ENCODE measurements at places on chromosomes 3 and 15. TPM values are rescaled to one million over a fixed set of nuclear protein-coding genes. Genes with fewer than 3 reads are reported as not detected.

ENTPD3 gene
- not detected for total RNA-seq

LSM3 gene
- total RNA-seq = 9.4 TPM

GOLGA8T gene
- total RNA-seq = 1.1 TPM

MORF4L1 gene
- total RNA-seq = 405 TPM

ST8SIA2 gene
- not detected for total RNA-seq

MUSTN1 gene
- total RNA-seq = 1.3 TPM

GRK7 gene
- 0.13 TPM for total RNA-seq

EPHA3 gene
- not detected for total RNA-seq

RASGRP1 gene
- total RNA-seq = 182 TPM

CLASP2 gene
- total RNA-seq = 70.5 TPM

HRG gene
- not detected for total RNA-seq

CPNE4 gene
- total RNA-seq = not detected

SEMA3G gene
- total RNA-seq = 0.10 TPM

MCTP2 gene
- 17.8 TPM for total RNA-seq

NR1I2 gene
- 0.42 TPM for total RNA-seq

DAZL gene
- not detected for total RNA-seq

EPM2AIP1 gene
- total RNA-seq = 26.0 TPM

SLC7A14 gene
- not detected for total RNA-seq

ARGFX gene
- not detected for total RNA-seq

COL6A5 gene
- total RNA-seq = 0.13 TPM

SLCO2A1 gene
- not detected for total RNA-seq

MEX3B gene
- 1.00 TPM for total RNA-seq

DIPK2A gene
- 24.3 TPM for total RNA-seq

TIMP4 gene
- total RNA-seq = not detected

SPRED1 gene
- total RNA-seq = 2.6 TPM

SUMF1 gene
- 14.4 TPM for total RNA-seq

TNIK gene
- 68.9 TPM for total RNA-seq

UACA gene
- total RNA-seq = 0.14 TPM

TMEM108 gene
- total RNA-seq = not detected

C3orf22 gene
- not detected for total RNA-seq

PLCD1 gene
- total RNA-seq = 17.9 TPM
